ENCODE measurements at places on chromosomes 7 and 10.

DNA sequence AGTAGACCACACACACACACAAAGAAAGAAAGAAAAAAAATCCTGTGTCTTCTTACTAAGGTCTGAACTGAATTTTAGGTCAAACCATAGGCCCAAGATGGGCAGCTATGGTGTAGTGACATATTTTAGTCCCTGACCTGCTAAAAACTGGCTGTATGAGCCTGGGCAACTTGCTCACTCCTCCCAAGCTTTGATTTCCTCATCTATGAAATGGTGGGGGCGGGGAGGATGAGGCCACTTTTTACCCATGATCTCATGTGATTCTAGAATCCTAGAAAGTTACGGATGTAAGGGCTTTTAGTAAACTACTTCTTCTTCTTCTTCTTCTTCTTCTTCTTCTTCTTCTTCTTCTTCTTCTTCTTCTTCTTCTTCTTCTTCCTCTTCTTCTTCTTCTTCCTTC lies 6.1 kb upstream of the CCL24 start:
- DNase-seq: no peak

DNA sequence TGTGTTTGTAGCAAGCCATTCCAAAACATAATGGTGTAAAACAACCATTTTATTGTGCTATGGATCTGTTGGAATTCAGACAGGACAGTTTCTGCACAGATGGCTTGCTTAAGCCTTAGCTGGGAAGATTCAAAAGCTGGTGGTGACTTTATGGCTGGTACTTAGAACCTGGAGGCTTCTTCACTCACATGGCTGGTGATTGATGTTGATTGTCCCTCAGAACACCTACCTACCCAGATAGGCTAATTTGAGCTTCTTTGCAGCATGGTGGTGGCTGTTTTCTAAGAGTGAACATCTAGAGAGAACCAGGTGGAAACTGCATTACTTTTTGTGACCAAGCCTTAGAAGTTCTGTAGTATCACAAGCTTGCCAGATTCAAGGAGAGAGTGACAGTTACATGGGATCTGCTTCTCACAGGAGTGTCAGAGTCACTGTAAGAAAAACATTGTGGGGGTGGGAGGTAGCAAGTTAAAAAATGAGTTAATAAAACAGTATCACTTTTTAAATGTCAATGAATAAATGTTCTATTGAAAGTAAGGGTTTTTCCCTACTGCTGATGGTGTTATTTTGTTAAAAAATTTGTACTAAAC lies 7.1 kb downstream of the R3HCC1L start:
- DNase-seq: no peak

DNA sequence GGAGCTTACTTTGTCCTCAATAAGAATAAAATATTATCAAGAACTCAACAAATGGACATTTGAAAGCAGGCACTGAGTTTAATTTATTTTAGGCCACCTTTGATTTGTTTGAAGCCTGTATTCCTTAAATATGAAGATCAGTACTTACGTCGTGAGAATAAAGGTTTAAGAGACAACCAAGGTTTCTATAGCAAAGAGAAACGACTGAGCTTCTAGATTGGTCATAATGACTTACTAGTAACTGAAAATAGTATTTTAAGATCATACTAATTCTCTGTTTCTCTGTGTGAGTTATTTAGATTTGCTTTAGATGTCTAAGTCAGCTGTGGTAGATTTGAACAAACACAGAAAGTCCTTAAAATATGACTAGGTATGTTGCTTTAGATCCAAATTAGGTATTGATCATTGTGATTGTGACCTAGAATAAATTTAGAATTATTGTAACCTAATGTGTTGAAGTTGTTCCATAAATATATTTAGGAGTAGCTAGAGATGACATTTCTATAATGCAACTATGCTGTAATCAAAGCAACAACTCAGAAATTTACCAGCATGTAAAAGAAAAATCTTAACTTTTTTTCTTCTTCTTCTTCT lies 2.4 kb upstream of the GLCCI1 start:
- no peak for DNase-seq

DNA sequence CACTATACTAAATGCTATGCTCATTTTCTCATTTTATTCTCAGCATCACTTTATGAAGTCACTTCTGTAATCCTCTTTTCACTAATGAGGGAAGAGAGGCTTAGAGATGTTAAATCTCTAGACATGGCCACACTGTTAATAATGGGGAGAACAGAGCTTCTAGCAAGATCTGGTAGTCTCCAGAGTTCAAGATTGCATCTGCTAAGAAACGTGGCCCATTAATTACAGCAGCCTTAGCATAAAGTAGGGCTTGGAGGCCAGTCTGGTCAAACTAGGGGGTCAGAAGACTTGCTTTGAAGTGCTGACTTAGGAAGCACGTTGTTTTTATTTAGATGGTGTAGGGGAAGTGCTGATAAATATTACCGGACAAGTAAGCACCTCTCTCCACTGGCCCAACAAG lies 29.3 kb downstream of the ARL4A start:
- DNase-seq: no peak

- no peak for DNase-seq
These were observed 90.8 kb downstream of the ZFAND4 start for GRCh38 chr10:45581582-45582385.

DNA sequence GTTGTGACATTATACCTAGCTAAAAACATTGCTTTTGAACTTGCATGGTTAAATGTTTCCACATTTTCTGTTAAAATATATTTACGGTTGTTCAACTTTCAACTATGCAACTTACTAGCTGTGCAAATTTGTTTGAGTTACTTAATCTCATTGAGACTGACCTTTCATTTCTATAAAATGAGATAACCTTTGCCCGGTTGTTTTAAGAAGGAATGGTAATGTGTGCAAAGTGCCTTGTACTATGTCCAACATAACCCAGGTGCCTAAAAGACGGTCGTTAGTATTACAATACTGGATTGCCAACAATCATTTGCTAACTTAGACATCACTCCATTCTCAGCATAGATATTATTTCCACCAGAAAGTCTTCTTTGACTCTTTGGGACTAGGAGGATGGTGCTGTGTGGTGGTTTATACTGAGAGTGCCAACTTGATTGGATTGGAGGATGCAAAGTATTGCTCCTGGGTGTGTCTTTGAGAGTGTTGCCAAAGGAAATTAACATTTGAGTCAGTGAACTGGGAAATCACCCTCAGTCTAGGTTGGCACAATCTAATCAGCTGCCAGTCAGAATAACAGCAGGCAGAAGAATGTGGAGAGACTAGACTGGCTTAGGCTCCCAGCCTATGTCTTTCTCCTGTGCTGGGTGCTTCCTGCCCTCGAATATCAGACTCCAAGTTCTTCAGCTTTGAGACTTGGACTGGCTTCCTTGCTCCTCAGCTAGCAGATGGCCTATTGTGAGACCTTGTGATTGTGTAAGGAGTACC lies 85.2 kb upstream of the PDSS1 start:
- no peak for DNase-seq

- no peak for DNase-seq
These were observed 990.3 kb upstream of the ZNF722 start for GRCh38 chr7:63008366-63008765.

- no peak for DNase-seq
These were observed 97.4 kb downstream of the FGFR2 start for GRCh38 chr10:121500701-121501332.

- no peak for DNase-seq
These were observed 11.0 kb upstream of the RSBN1L start for GRCh38 chr7:77685233-77685632.

DNA sequence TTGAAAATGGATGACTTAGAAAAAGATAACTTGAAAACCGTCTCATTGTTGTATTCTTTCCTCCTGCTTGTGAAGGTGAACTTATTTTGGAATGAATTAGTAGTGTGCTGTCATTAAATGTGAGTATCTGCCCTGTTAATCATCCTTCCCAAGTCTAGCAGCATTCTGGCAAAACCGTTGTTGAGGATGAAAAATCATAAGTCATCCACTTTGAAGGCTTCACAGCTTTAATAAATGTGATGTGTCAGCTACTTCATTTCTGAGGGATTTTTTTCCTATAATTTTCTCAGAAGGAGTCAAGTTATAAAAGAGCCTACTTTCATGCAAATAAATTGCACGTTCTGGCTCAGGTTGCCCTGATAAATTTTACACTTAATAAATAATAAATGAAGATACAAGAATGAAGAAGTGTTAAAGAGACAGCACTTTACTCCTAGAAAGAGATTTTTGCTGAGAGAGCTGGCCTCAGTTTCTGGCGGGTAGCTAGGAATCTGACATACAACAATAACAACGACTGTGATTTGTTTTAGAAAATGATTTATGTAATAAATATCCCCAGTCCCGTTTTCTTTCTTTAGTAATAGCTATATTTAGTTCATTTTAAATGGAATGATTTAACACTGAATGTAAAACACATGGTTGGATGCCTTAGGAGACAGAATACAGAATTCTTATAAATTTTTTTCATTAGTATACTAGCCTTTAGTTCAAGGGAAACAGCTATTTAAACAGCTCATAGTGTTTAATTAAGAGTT lies 516.5 kb upstream of the KLF6 start:
- DNase-seq: no peak

DNA sequence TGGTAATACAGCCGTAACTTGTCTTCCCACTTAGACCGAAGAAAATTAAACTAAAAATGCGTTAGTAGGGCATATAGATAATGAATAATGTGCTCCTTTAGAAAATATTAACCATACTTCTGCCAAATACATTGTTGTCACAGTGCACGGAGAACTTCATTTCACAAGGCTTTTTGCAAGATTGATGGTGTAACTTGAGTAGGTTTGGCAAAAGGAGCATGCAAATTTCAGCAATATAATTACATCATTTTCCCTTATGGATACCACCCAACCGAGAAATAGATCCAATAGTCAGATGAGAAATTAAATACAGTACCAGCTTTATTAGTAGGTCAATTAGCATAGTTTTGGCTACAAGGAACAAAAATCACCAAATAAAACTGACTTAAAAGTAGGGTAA lies 792.6 kb upstream of the C7orf33 start:
- DNase-seq: no peak

DNA sequence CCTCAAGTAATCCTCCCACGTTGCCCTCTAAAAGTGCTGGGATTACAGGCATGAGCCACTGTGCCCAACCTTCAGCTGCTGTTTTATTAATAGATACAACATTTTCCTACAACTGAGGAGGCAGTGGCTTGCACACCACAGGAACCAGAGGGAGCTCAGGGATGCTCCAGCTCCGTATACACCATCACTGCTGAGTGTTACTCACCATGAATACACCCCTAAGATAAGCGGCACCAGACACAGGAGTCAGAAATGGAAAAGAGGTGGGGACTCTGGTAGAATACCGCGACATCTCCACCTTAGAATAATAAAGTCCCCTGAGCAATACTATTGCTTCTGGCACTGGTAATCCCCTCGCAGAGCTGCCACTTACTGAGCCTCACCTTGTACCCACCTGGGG lies 68.7 kb upstream of the PDLIM1 start:
- no peak for DNase-seq

DNA sequence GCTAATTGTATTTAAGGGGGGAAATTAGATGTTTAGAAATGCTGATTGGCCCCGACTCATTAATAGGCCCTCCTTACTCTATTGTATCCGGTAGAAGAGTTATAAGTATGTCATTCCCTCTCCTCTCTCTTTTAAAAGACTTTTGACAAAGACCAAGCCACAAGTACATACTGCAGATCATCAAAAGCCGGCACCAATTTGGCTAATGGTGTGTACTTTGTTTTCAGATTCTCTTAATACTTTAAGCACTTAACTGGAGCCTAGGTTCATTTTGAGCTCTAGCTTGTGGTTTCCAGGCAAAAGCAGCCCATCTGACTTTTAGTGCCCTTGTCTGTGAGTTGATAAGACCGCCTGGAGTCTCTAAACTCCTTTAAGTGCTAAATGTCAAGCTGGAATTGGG lies 210.0 kb upstream of the LYZL1 start:
- no peak for DNase-seq

DNA sequence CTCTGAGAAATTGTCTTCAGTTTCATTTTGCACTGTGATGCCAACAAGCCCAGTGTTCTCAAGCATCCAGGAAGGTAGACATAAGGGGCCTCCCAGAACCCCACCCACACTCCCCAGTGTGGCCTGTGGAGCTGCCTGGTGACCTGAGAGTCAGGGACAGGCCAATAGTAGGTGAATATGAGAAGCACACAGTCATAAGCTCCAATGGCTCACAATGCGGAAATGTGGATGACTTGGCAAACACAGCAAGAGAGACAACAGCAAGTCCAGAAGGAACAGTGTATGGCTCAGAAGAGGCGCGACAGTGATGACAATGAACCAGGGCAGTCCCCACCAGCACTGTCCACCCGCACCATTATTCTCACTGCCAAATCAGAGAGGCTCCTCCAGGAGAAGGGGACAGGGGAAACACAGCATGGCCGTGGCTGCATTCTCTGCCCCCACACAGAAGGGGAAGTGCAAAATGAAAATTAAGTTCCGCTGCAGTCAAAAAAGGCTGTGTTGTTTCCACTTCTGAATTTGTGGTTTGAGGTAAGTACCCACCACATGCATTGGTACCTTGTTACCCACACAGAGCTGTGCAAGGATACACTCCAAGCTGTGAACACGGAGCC lies 419.8 kb downstream of the GRID1 start:
- DNase-seq: no peak

DNA sequence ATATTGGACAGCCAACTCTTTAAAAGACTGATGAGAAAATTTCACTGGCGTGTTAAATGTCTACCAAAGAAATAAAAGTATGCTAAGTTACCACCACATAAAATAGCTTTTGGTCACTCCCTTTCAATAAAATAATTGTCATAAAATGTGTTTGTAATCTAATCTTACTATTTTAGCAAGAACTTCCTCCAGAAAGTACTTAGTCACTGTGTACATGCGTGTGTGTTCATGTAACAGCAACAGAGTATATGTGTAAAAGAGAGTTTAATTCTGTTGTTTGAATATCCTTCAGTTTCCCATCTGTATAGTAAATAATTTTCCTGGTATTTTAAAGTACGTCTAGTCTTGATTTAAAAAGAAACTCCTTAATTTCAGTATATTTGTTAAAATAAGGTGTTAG lies 35.0 kb upstream of the WASL start:
- DNase-seq: no peak

GRCh38 chr7:65429642-65430343 lies 56.1 kb downstream of the ZNF92 start:
- DNase-seq: no peak

GRCh38 chr7:66952343-66953043 lies 31.5 kb downstream of the TMEM248 start:
- DNase-seq: no peak

- DNase-seq: no peak
These were observed 1.1 kb upstream of the TNKS2 start for GRCh38 chr10:91797048-91797690.

DNA sequence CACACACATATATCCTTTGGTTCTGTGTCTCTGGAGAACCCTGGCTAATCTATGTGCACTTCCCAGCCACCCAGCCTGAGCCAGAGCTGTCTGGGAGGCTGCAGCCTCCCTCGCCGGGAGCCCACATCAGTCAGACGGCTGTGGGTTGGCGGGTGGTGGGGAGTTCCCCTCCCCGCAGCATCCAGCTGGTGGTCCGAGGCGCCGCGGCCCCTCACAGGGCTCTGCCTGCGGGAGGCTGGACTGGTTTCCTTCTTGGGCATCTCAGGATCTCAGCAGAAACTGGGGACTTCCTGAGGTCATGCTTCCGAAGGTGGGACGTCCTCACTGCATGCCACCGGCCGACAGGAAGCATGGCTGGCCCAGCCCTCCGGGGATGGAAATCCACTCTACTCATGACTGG lies 22.0 kb upstream of the PSMG3 start:
- DNase-seq: no peak

GRCh38 chr10:125016611-125017202 lies 74.8 kb downstream of the ZRANB1 start:
- no peak for DNase-seq

Data from activated CD4-positive, alpha-beta T cell treated with anti-CD3 and anti-CD28 coated beads, Interleukin-2, amount 50 U/mL, for 48 hours (primary cell).